ENCODE measurements at places on chromosomes 6 and 20.

DNA sequence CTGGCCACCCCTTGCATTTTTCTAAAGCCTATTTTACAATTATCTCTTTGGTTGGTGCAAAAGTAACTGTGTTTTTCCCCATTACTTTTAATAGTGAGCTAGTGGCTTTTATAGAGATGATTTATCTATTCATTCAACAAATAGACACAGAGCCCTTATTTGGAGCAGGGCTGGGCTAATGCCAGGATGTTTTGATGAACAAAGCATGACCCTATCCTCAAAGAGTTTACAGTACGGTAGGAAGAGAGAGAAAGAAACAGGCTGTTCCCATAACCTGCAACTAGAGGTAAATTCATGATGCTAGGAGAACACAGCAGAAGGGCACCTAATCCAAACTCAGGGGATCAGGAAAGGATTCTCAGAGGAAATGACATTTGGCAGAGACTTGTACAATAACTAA lies 37.3 kb upstream of the UST start:
- no peak for DNase-seq

DNA sequence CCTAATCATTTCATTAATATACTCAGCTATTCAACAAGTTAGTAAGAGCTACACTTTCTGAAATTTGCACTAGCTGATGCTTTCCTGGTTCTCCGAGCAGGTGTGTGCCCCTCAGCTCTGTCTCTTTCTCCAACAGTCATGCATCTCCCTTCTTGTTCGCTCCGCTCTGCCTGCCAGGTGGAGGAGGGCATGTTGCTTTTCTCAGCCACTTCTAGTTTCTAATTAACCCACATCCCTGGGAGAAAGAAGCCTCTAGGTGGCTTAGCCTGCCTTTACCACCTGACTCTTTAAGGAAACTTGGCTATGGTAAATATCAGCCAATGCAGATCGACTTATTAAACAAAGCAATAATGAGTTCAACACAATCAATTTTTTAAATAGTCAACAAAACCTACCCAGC lies 34.2 kb downstream of the LRFN2 start:
- DNase-seq, result no peak

GRCh38 chr6:6176586-6177228 lies 143.8 kb downstream of the F13A1 start:
- DNase-seq, result no peak

- DNase-seq, result no peak
These were observed 122.3 kb downstream of the ANKS1A start for GRCh38 chr6:35011096-35012041.

GRCh38 chr6:84763886-84764331 lies 489 bp downstream of the TBX18 start:
- DNase-seq, result no peak

DNA sequence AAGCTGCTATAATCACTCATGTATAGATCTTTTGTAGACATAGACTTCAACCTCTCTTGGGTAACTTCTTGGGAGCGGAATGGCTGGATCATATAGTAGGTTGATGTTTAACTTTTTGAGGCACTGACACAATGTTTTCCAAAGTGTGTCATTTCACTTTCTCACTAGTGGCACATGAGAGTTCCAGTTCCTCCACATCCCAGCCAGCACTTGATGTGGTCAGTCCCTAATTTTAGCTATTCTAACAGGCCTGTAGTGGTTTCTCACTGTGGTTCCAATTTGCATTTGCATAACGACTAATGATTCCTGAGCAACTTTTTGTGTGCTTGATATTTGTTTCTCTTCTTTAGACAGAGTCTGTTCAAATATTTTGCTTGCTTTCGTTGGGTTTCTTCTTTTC lies 221.3 kb downstream of the DLL1 start:
- no peak for DNase-seq

- DNase-seq, result no peak
These were observed 43.7 kb downstream of the GRM4 start for GRCh38 chr6:34102099-34102656.

- no peak for DNase-seq
These were observed 72.6 kb upstream of the PTPRT start for GRCh38 chr20:43262341-43262740.

DNA sequence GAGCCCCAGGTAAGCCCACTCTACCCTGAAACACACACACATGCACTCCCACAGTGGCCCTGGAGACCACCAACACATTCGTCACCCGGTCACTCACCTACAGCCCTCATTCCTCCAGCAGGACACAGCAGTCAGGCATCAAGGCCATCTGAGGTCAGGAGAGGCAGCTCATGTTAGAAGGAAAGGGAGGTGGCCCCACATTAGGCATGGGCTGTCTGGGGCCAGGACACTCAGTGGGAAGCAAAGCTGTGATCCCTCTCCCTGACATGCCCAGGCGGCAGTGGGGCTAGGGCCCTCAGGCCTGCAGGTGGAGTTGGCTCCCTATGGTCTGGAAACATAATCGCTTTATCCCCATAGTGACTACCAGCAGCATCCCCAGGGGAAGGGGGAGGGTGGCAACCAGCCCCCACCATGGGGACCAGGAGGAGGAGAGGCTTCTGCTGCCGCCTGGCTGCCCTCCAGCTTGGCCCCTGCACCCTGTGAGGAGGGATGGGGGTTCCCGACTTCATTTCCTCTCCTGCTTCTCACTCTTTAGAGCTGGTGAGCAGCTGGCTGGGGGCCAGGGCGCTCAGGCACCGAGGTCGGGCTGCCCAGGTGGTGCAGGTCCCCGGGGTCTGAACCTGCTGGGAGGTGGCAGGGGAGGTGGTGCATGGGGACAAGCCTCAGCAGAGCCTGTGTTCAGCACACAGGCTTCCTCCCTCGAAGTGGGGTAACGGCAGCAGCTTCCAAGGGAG lies 76.6 kb upstream of the CST7 start:
- DNase-seq, result no peak

DNA sequence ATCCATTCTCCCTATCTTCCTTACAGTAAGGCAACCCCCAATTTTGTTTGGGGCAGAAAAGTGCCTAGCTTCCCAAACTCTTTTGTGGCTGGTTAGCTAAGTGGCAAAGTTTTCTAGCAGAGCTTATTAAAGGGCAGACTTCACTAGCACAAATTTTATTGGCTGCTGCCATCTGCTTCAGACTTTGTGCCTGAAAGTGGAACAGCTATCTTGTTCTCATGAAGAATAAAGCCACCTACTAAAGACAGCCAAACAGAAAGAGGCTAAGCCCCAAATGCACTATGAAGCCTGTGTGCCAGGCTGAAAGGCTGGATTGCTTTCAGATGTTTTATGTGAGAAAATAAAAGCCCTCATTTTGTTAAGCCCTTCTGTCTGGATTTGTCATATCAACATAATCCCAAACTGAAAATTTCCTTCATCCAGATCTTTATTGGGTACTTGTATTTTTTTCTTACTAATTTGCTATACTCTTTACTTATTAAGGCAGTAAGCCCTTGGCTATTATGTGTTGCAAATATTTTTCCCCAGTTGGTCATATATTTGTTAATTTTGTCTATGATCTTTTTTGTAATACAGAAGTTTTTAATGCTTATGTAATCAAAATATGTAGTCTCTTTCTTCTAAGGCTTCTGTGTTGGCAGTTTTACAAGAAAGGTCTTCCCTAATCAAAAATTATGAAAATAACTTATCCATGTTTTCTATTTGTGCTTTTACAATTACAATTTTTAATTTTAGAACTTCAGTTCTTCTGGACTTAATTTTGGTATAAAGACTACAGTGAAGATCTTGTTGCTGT lies 191.1 kb downstream of the TASP1 start:
- DNase-seq, result no peak

DNA sequence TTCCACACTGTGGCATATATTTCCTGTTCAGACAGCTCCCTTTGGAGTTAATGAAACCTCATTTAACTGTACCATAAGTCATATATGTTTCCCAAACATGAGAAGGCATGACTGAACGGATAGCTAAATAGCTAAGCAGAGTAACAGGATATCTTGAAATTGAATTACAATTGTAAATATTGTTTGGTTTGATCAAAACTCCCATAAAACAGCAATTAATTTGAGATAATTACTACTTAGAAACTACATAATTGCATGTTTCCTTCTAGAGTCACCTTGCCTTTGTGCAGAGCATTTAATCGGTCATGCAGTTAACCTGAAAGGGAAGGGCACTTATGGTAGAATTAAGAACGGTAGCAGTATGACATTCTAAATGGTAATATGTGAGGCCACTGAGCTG lies 179.0 kb upstream of the MAP3K7 start:
- DNase-seq, result no peak

GRCh38 chr20:11376420-11376819 lies 541.3 kb upstream of the BTBD3 start:
- no peak for DNase-seq

- DNase-seq, result peak; percentile 26
These were observed 13.8 kb upstream of the GTF3C6 start for GRCh38 chr6:110944681-110945151.

DNA sequence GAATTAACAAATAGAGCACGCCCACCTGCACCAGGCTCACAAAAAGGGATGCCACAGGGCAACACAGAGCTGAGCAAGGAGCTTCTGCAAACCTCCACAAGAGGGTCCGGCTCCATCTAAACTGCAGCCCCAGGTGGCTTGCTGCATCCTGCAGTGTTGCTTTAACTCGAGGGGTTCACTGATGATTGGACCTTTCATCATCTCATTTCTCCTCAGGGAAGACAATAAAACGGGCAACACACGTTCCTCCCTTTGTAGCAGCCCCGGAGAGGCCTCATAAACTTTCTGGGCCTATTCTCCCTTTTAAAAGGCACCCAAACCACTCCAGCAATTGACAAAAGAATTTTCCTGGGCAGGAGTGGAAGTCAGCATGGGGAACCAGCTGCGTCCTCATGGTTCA lies 161.5 kb upstream of the CDH4 start:
- DNase-seq, result no peak

DNA sequence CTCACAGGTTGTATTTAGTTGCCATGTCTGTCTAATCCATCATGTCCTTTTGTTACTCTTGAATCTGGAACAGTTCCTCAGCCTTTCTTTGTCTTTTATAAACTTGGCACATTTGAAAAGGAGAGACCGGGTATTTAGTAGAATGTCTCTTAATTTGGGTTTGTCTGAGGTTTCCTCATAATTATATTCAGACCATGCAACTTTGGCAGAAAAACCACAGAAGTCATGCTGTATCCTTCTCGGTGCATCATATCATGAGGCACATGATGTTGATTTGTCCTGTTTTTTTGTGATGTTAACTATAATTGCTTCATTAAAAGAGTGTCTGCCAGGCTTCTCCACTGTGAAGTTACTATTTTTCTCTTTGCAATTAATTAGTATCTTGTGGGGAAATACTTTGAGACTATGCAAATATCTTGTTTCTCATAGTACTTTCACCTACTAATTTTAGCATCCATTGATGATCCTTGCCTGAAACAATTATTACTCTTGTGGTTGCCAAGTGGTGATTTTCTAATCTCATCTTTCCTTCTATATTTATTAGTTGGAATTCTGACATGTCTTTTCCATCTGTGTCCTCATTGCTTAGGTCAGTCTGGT lies 837.3 kb downstream of the DHX35 start:
- DNase-seq, result no peak

GRCh38 chr6:10409233-10409721 lies 5.6 kb downstream of the TFAP2A start:
- DNase-seq, result no peak

DNA sequence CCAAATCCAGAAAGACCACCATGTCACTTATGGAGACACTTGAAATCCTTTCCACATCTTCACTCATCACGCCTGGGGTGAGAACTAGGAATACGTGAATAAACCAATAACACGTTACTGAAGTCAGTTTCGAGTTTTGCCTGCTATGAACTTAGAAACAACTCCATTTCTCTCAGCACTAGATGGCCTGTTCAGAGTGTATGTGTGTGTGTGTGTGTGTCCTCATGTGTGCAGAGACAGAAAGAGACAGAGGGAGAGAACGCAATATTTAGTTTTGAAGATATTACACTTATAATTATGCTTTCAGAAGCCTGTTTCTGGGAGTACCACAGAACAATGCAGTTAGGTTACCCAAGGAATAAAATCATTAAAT lies 81.2 kb upstream of the CCN6 start:
- no peak for DNase-seq

- no peak for DNase-seq
These were observed 2.8 kb downstream of the CPNE1 start for GRCh38 chr20:35661908-35662307.

DNA sequence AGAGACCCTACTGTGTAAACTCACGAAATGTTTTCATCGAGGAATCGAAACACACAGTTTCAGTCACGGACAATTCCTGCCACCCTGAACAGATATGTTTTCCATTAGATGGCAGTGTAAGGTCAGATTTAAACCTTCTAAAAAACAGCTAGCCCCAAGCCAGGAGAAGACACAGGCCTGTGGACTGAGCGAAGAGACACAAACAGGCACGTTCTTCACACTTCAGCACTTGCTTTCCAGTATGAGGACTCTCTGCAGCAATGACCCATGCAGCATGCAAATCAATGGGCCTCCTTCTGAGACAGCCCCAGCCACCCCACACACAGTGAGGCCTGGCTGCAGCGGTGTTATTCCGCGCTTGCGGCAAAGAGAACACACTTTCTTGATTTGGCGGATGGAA lies 31.9 kb downstream of the HUS1B start:
- no peak for DNase-seq

- no peak for DNase-seq
These were observed 19.9 kb downstream of the EZR start for GRCh38 chr6:158799051-158799792.

- no peak for DNase-seq
These were observed 971 bp downstream of the NFKBIE start for GRCh38 chr6:44264154-44265006.

- no peak for DNase-seq
These were observed 223.5 kb downstream of the CDKAL1 start for GRCh38 chr6:20757761-20758160.

GRCh38 chr6:93272211-93272610 lies 147.1 kb downstream of the EPHA7 start:
- DNase-seq, result no peak

- no peak for DNase-seq
These were observed 185.7 kb downstream of the SASH1 start for GRCh38 chr6:148528292-148528691.

DNA sequence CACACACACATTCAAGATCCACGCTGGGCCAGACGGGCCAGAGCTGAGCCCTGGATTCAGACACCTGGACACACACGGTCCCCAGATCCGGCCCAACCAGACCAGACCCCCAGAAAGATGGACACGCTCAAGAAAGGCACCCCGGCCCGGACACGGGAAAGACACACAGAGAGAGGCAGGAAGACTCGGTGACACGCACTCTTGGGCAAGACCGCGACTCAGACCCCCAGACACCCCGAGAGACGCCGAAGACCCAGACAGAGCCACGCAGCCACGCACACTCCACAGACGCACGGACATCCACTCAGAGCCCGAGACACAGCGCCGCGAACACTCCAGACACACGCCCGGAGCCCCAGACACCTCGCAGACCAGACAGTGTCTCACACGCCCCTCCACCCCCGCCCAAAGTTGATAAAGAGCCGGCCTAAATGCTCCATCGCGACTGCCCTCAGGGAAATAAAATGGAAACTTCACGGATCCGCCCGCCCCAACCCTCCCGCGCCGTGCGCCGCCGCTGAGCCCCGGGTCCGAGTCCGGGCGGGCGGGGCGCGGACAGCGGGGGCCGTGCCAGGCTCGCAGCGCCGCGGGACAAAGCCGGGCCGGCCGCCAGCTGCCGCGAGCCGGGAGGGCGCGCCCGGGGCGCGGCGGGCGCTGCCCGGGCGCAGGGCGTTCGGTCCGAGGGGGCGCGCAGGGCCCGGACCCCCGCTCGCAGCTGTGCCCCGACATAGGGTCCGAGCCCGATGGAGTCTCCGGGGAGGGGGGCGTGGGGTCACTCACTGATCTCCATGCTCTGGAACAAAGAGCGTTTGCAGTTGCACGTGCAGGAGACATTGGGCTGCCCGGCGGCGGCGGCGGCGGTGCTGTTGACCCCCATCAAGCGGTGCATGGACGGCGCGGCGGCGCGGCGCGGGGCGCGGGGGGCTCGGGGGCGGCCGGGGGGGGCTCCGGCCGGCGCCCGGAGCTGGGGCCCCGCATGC lies 831 bp downstream of the PMEPA1 start:
- DNase-seq, result no peak
